ENCODE measurements at places on chromosomes 5 and 9. TPM values are rescaled to one million over a fixed set of nuclear protein-coding genes. Genes with fewer than 3 reads are reported as not detected.

The LTC4S gene
- 0.73 TPM for total RNA-seq

The SLC22A4 gene
- total RNA-seq, result 0.35 TPM

The PDLIM4 gene
- 0.25 TPM for total RNA-seq

The KCNV2 gene
- not detected for total RNA-seq

DNA sequence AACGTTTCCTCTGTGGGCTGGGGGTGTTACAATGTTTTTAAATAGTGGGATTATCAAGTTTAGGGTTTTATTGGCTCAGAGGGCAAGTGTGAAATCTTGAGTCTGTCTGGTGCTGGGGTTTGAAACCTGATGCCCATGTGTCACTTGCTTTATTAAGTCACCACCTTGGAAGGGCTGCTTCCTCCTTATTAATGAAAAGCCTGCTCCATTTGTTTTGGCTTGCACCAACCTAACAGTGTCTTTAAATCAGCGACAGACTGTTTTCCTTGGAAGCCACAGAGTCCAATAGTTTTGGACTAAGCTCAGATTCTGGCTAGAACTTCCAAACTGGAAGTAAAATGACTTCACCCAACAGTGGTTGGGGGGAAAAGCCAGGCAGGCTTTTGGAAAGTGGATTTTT lies 10.7 kb upstream of the PALM2AKAP2 start:
- H3K27me3 ChIP-seq, result no peaks in the 10 kb centered on the region
- no peak for DNase-seq
- H3K4me1 ChIP-seq, result no peaks in the 10 kb centered on the region
- H3K4me3 ChIP-seq, result no peak overlapping the region
- H3K36me3 ChIP-seq, result no peaks in the 10 kb centered on the region

DNA sequence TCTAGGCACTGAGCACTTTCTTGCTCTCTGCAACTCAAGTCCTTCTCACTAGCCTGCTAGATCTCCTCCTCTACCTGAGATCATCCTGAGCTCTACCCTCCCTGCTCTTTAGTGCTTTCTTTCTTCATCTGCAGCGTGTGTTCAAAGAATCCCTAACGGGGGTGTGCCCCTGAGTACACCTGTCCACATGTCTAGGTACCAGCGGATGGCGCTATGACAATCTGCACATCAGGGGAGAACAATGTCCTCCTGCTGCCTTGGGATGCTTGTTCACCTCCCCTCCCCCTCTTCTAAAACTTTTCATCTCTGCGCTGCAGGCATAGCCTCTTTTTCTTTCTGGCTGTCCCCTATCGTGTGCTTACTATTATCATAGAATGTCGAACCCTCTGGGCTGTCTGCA lies 42.7 kb downstream of the PTPN3 start:
- peaks cover 22% of the 10 kb centered on the region for H3K36me3 ChIP-seq
- no peaks in the 10 kb centered on the region for H3K4me1 ChIP-seq
- H3K27ac ChIP-seq, result no peak overlapping the region
- H3K27me3 ChIP-seq, result no peaks in the 10 kb centered on the region
- H3K4me3 ChIP-seq, result no peak overlapping the region

DNA sequence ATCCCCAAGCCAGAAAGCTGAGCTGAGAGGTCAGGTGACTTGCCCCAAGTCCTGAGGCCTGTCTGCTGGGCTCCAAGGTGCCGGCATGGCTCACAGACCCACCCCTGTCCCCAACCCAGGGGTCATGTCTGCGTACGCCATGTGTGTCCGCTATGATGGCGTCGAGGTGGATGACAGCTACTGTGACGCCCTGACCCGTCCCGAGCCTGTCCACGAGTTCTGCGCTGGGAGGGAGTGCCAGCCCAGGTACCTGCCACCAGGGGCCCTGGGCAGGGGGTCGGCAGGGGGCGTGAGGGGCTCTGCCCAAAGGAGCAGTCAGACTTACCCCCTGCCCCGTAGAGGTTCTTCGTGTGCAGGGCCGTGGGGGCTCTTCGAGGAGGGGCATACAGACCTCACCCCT lies 32.3 kb downstream of the ADAMTSL2 start:
- H3K4me1 ChIP-seq, result no peaks in the 10 kb centered on the region
- no peak overlapping the region for H3K4me3 ChIP-seq
- no peak for DNase-seq
- no peak overlapping the region for H3K27ac ChIP-seq
- no peaks in the 10 kb centered on the region for H3K36me3 ChIP-seq

- no peak overlapping the region for H3K4me3 ChIP-seq
- H3K27me3 ChIP-seq, result no peaks in the 10 kb centered on the region
- no peaks in the 10 kb centered on the region for H3K36me3 ChIP-seq
- DNase-seq, result no peak
- H3K27ac ChIP-seq, result no peak overlapping the region
Measured at GRCh38 chr5:145906401-145906800, 30.0 kb upstream of the SH3RF2 start.

DNA sequence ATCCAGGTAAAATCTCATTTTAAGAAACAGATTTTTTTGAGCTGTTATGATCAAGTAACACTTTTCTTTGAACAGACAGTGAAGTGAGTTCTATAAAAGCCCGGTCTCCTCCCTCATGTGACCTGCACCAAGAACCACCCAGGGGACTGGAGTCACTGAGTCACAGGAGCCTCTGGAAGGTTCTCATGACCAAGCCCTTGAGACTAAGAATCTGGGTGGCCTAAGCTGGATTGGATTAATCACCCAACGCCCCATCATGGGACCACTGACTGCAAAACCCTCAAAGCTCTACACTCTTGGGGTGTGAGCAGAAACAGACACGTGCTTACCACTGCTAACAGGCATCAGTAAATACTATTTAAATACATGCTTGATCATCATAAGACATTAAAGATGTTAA lies 48.4 kb downstream of the SECISBP2 start:
- DNase-seq, result no peak
- H3K36me3 ChIP-seq, result no peaks in the 10 kb centered on the region
- H3K27me3 ChIP-seq, result no peaks in the 10 kb centered on the region

DNA sequence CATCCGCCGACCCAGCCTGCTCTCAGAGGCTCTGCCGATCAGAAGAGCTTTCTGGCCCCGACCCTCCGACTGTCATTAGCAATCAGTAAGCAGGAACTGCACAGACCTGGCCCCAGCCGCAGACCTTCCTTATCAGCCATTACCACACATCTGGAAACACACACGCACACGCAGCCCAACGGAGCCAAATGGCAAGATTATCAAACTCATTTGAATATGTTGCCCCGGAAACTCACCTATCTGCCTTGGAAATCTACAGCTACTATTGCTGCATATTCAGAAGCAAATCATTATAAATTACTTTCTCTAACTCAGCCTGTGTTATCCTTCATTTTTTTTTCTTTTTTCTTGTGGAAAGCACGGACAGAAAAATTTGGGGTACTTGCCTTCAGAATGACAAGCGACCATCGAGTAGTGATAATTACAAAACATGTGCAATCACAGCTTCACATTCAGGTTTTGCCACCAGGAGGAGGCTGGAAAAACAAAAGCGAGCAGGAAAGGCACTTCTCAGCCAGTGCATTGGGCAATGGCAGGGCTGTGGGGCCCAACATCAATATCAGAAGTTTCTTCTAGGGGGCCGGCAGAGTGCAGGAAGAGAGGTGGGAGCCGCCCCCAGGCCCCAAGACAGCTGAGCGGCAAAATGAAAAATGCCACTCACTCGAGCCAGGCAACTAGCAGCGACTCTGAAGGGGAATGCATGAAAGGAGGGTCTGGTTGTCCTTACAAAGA lies 122.3 kb downstream of the VAV2 start:
- no peaks in the 10 kb centered on the region for H3K4me1 ChIP-seq
- no peak overlapping the region for H3K4me3 ChIP-seq
- peak overlapping the region; percentile 15 for H3K27ac ChIP-seq

- peak within 1 kb of the TSS; percentile 21 for H3K4me3 ChIP-seq
- H3K4me1 ChIP-seq, result peaks cover 13% of the 10 kb centered on the region
- H3K36me3 ChIP-seq, result no peaks in the 10 kb centered on the region
- no peaks in the 10 kb centered on the region for H3K27me3 ChIP-seq
- DNase-seq, result peak; percentile 43
- H3K27ac ChIP-seq, result no peak within 1 kb of the TSS
Measured at GRCh38 chr9:115117999-115118878, at the start of gene TNC. Gene TNC (minus strand): TSS chr9:115118157. CDS start chr9:115091018, 27,139 bp downstream.

DNA sequence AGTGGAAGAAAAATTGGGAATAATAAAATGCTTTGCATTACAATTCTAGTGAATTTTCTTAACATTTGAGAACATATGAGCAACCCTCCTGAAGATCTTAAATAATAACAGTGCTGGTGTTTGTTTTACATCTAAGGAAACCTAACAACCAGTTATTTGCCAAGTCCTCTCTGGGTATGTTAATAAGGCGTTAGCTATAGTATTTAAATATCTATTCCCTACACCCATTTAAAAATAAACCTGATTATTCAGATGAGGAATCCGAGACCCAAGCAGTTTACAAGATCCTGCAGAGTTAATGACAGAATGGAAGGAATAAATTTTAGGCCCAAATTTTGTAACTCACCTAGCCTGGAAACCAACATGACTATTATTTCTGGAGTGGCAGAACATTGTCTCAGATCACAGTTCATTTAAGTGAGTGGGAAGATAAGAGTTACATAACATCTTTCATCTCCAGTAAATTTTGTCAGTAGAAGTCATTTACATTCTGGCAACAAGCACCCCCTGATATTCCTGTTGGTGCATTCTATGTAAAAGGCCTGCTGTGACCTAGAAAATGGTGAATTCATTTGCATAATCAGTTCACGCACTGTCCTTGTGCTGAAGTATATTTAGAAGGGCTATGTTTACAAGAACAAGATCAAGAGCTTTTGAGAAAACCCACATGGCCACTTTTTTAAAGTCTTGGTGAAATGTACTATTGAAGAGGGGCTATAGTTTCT lies 148.2 kb downstream of the COX7C start:
- H3K27me3 ChIP-seq, result no peaks in the 10 kb centered on the region
- DNase-seq, result no peak
- H3K4me3 ChIP-seq, result no peak overlapping the region
- H3K36me3 ChIP-seq, result no peaks in the 10 kb centered on the region

DNA sequence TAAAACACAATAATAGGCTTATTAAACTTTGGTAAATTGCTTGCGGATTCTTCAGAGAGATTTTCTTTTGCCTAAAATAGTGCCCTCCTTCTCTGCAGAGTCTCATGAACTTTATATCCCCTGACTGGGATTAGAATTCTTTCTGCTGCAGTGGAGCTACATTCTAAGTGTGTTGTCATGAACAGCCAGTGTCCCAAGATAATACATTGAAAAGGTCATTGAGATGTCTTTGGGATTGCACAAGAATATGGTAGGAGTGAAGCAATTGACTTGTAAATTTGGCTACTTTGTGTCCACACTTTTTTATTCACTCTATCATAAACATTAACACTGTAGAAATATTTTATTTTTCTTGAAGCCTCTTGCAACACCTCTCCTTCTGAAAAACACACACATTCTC lies 604.5 kb downstream of the GABRG2 start:
- no peak for DNase-seq
- H3K4me3 ChIP-seq, result no peak overlapping the region
- H3K36me3 ChIP-seq, result no peaks in the 10 kb centered on the region
- no peak overlapping the region for H3K27ac ChIP-seq

GRCh38 chr9:123251741-123252140 lies 16.6 kb downstream of the STRBP start:
- peaks cover 4% of the 10 kb centered on the region for H3K4me1 ChIP-seq
- H3K27ac ChIP-seq, result no peak overlapping the region
- no peak for DNase-seq
- no peaks in the 10 kb centered on the region for H3K27me3 ChIP-seq
- no peak overlapping the region for H3K4me3 ChIP-seq

DNA sequence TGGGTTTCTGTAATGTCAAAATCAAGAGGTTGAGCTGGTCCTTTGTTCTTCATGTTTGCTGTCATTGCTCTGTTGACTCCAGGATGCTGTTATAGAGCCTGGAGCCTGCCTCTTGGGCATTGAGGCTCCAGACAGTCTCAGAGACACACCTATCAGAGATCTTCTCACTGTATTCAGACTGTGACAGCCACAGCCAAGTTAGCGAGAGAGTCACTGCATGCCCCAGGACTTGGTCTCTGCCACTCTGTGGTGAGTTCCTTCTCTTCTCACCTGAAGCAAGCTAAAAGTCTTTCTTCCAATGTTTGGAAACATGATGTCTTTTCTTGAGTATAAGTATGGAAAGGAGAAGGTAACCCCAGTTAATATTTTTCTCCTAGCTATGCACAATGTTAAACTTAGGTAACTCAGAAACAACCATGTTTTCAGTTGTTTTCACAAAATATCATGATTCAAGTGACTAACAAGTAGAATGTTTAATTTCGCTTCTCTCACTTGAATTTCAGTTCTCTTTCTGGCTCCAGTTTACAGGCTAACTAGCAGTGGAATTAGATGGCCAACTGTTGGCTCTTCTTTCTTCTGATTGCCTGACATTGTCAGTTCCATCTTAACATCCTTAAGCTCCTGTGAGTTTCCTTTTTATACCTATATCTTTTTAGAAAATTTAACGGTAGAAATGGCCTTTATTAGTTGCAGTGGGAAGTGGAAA lies 20.6 kb upstream of the ZFYVE16 start:
- DNase-seq, result no peak
- no peaks in the 10 kb centered on the region for H3K27me3 ChIP-seq
- H3K4me1 ChIP-seq, result no peaks in the 10 kb centered on the region
- no peak overlapping the region for H3K27ac ChIP-seq
- no peaks in the 10 kb centered on the region for H3K36me3 ChIP-seq
- no peak overlapping the region for H3K4me3 ChIP-seq

DNA sequence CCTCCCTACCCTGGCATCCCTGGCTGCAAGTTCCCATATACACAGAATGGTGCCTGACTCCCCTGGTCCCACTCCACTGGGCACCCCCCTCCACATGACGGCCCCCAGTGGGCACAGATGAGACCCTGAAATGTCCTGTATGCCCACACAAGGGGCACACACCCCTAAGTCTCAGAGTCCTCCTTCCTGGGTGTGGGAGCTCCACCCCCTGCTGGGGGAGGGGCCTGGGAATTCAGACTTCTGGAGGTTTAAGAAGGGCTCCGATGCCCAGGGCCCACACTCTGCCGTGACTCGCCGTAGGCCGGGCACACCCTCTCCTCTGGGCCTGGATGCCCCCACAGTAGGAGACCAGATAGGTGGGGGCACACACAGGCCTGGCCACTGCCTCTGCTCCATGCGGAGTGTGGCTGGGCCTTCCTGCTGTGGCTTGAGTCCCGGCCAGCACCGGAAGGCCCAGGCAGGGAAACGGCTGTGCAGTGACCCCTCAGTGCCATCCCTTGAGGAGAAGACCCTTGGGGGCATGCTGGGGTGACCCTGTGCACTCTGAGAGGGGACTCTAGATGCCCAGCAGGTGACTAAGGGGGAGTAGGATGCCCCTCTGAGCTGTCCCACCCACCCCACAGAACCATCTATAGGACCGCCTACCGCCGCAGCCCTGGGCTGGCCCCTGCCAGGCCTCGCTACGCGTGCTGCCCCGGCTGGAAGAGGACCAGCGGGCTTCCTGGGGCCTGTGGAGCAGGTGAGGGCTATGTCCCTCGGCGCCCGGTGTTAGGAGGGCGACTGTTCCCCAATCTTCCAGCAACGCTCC lies 6.5 kb downstream of the EGFL7 start:
- H3K27ac ChIP-seq, result peak overlapping the region; percentile 22
- no peak for DNase-seq
- H3K36me3 ChIP-seq, result peaks cover 14% of the 10 kb centered on the region
- peaks cover 24% of the 10 kb centered on the region for H3K4me1 ChIP-seq
- no peaks in the 10 kb centered on the region for H3K27me3 ChIP-seq
- peak overlapping the region; percentile 58 for H3K4me3 ChIP-seq

Measured in right lobe of liver (tissue), 6 donors.